ENCODE measurements at places on chromosomes 3 and 15.

GRCh38 chr3:194009892-194010533, 125.9 kb upstream of the HES1 start:
- no peak for DNase-seq

GRCh38 chr3:64799606-64800005, 111.8 kb upstream of the ADAMTS9 start:
- DNase-seq: no peak

DNA sequence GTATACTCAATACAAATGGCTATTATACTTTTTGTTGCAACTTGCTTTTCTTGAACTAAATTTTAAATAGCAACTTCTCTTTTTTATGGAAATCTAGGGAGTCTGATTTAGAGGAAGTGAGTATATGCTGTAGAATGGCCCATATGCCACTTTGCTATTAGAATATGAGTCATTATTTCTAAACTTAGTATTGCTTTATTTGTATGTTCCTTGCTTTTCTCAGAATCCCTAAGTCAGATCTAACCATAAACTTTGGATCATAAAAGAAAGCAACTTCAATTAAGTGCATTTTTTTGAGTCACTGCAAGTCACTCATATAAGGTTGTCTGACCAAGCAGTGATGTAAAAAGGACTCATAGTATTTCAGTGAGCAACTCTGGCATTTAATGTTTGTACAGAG, 17.5 kb upstream of the SPTSSB start:
- DNase-seq: no peak

GRCh38 chr3:50194903-50195500, 3.6 kb downstream of the GNAT1 start:
- DNase-seq: peak; percentile 61

- DNase-seq: no peak
Observed at GRCh38 chr3:160981217-160981938, 123.8 kb downstream of the B3GALNT1 start.

DNA sequence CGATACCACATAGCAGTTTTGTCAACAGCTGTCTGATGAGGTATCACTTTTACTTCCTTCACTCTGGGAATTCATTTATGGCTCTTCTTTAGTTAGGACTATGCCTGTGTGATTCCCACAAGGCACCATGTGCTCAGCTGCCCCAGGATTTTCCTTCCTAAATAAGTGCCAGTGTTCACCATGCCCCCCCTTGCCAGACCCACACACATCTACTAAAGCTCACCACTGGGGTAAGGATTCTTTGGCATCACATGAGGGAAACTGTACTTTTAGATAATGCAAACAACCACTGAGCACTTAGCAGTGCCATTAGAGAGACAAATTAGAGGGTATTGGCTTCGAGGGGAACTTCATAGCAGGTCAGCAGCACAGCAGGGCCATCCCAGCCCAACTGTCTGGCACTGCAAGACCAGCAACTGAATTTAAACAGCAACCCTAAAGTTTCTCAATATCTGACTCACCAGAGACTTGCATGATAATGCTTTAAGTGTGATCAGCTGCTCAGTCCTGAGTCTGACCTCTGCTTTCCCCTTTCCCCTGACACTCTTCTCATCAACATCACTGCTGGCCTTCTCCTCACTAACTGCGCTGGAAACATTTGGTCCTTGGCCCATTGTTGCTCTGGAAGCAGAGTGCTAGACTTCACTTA, 114.3 kb downstream of the STAC start:
- no peak for DNase-seq

DNA sequence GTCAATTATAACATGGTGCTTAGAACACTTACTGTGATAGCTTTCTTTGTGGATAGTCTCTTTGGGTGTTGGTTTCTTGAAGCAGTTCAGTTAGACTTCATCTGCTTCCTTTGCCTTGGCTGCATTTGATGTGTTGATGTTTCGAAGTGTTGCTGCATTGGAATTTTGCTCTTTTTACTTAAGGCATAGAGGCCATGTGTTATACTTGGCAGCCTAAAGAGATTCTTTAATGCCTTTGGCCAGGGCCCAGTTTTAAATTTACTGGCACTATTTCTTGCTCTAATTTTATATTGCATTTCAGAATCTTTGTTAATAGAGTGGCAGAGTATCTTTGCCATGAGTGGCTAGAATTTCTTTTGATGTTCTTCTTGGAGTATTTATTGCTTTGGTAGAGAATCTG, 21.2 kb downstream of the NR1D2 start:
- DNase-seq: no peak

- no peak for DNase-seq
Observed at GRCh38 chr3:151768393-151768930, 34.7 kb downstream of the AADACL2 start.

- DNase-seq: no peak
Observed at GRCh38 chr3:172709774-172710663, 848 bp downstream of the NCEH1 start.

DNA sequence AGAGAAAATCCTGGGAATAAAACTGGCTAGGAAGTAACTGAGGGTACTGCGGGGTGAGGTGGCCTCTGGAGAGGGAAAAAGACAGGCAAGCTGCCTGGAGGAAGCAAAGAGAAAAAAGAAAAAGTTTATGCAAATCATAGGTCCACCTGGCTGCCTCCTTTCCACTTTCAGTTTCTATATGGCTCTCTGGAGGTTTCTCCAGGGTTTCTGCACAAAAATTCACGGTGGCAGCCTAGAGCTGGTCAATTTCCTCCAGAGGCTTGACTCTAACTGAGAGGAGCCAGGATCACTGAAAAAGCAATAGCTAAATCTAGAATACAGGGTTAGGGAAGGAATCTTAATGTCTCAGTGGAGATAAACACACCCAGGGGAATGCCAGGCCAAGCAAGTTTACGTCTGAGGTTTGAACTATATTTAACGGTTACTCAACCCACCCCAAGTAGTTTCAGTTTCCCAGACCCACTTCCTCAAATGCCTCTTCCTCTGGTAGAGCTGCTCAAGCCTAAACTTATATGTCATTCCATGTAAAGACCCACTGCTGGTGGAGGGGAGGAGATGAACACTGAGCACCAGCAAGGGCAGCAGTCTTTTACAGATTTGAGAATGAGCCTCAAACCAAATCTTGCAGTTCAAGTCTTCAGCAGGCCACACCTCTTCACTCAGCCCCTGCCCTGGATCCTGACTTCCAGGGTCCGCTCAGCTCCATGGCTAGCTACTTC, 5.7 kb downstream of the LYSMD2 start:
- no peak for DNase-seq

GRCh38 chr3:142027735-142028134, 121.6 kb downstream of the TFDP2 start:
- DNase-seq: no peak

- DNase-seq: peak; percentile 74
Observed at GRCh38 chr3:15982667-15983196, 185.0 kb upstream of the ANKRD28 start.

DNA sequence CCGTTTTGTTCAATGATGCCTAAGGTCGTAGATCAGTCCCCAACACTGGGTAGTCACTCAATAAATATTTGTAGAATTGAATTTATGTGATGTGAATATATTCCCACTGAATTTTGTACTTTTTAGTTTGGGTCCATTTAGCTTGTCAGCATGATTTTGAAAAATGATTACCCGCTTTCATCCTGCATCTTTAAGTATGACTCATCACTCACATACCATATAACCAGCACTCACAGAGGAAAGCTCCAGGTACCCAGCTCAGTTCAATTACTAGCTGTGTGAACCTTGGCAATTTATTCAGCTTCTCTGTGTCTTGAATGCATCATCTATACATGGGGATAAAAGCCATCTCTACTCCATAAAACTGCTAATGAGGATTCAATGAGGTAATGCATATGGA, 2.2 kb upstream of the MLF1 start:
- DNase-seq: no peak

GRCh38 chr15:64907991-64908390, 3.7 kb upstream of the ANKDD1A start:
- DNase-seq: no peak

- no peak for DNase-seq
Observed at GRCh38 chr3:71688121-71688520, 37.1 kb downstream of the EIF4E3 start.

DNA sequence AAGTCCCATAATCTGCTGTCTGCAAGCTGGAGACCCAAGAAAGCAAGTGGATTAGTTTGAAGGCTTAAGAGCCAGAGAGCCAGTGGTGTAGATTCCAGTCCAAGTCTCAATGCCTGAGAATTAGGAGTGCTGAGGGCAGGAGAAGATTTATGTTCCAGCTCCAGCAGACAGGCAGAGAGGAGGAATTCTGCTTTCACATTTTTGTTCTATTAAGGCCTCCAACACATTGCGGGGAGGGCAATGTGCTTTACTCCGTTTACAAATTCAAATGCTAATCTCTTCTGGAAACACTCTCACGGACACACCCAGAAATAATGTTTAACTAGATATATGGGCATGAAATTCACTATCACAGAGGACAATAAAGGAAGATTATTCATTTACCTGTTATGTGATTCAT, 54.0 kb downstream of the DPH6 start:
- no peak for DNase-seq

- no peak for DNase-seq
Observed at GRCh38 chr3:54536450-54536849, 391.4 kb downstream of the LRTM1 start.

- DNase-seq: no peak
Observed at GRCh38 chr3:76365275-76365674, 579.9 kb upstream of the ZNF717 start.

DNA sequence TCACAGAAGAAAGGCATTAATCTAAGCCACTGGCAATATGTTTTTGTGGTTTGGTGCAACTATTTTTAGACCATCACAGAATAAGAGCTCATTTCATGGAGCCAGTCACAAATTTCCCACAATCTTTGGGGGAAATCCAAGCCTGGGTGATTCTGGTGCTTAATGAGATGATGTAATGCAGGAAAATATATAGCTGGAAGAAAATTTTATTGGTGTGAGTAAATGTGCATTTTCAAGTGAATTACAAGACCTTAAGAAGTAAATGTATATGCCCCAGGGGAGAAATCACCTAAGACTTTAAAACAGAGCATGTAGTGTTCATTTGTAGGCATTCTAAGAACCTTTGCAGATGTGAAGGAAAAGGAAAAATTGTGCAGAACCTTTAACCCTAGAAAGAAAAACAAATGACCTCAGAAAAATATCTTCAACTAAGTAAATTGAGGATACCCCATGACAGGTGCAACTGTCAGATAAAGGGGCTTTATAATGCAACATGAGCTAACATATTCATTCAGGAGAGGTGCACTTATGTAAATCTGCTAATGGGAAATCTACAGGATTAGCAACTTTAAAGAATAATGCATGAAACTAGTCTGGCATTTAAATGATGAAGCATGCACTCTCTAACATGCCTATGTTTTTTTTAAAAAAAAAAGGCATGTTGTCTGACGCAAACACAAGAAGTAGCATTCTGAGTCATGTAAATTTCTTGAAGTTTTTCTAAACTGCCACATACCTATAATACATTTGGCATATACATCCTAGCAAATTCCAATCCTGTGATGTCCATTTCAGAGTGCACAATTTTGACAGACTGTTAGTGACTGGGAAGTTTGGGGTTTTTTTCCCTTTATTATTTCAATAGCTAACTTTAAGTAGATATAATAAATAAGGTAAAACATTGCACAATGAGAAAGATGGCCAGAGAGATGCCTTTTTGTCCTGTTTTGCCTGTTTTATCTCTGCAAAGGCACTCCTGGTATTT, 105.1 kb downstream of the MEX3B start:
- no peak for DNase-seq

DNA sequence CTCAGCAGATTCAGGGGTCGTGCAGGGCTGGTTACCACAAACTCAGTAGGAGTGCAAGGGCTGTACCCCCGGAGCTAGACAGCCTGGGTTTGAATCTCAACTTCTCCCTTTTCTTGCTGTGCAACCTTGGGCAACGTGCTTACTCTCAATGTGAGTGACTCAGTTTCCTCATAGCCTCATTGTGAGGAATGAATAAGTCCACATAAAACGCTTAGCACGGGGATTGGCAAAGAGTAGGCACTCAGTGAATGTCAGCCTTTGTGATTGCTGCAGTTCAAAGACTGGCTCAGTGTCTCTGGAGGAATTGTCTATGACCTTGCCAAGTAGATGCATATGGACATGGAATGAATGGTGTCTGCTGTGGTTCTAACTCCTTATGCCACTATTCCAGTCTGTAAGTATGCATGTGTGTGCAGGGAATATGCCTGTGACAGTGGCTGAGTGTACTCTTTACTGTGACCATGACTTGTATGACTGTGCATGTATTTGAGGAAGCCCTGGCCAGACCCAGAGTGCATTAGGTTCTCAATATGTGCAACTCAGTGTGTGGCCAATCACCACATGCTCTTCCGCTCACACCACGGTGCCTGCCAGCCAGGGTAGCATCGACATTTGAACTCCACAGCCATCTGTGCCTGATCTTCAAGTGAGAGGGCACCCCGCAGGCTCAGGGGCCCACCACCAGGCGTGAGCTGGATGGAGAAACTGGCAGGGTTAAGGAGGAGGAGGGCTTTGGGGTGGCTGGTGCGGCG, 900 bp upstream of the HYAL3 start:
- DNase-seq: no peak

DNA sequence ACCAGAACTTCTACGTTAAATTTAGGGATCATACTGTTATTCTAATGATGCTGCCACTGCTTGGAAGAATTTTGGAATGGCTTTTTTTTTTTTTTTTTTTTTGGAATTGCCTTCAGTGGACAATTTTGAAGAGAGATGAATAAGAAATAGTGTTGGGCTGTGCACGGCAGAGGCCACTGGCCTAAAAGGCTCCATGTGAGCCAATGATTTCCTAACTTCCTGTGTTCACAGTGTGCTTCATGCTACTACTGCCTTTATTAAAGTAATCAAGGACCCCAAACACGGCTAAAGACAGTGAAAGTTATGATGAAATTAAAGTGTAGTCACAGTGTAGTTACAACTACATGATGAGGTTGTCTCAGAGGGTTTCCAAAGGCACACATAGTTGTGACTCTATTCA, 100.8 kb upstream of the TNFAIP8L3 start:
- no peak for DNase-seq

- no peak for DNase-seq
Observed at GRCh38 chr3:171755656-171756055, 54.6 kb downstream of the PLD1 start.

DNA sequence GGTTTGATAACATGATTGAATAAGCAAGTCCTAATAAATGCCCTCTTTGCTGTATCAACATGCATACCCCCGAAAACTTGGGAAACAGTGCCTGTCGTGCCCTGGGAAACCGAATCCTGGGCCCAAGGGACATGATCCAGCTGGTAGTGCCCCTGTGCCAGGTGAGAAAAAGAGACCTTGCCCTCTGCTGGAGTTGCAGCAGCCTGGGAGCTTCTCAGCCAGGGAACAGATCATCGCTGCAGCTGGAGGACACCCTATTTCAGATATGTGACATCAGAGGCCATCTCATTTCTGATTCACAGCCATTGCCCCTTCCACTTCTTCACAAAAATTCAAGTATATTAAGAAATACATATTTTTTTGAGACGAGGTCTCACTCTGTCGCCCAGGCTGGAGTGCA, 32.3 kb downstream of the STOML1 start:
- DNase-seq: no peak

- DNase-seq: no peak
Observed at GRCh38 chr3:11495948-11496557, 147.7 kb downstream of the VGLL4 start.

Measured in H54 (cell line).